ENCODE measurements at places on chromosomes 12 and 14.
A peak's percentile ranks its signal among the peaks of the same experiment; 100 is the strongest.

DNA sequence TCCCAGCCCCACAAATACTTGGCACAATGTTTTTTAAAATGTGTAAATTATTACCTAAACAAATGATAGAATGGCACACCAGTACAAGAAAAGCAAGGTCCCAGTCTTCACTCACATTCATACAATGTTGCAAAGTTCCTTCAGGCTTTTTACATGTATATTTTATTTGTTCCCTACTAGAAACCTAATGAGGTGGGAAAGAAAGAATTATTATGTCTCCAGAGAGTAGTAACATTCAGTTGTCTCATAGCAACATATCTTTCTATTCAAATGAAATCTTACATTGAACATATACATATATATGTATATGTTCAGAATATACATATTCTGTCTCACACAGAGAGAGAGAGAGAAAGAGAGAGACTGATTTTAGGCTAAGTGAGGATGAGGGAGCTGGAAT lies 85.2 kb downstream of the PLCZ1 start:
- DNase-seq: no peak

GRCh38 chr12:53561590-53561953 lies 54.3 kb upstream of the NPFF start:
- DNase-seq: peak; percentile 84

DNA sequence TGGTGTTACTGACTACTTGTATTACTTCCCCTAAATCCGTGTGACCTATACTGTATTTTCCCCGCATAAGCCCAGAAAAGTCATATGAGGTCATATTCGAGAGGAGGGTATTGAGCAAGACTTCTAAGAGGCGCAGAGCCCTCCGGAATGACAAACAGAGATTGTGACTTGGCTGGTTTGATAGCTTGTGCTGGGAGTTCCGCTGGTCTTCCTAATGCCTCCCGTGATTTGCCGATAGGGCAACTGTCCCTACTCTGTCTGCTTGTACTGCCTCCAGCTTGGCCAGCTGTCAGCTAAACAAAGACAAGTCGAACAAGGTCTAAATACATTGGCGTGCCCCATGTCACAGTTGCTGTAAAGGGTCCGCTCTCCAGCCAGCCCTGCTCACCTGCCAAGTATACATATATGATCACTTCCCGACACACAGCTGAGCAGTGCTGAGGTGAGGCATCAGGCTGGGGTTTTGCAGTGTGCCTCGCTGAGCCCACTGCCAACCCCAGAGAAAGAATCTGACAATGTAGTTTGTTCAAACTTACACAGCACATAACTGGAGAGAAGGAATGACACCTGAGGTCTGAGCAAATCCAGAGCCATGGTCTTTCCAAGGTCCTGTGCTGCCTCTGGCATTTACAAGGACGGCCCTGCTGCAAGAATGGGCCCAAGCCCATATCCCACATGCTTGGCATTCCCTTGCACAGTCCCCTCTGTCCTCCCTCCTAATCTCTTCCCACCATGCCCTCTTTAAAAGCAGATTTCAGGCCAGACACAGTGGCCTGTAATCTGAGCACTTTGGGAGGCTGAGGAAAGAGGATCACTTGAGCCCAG lies 23.7 kb downstream of the LGMN start:
- no peak for DNase-seq

DNA sequence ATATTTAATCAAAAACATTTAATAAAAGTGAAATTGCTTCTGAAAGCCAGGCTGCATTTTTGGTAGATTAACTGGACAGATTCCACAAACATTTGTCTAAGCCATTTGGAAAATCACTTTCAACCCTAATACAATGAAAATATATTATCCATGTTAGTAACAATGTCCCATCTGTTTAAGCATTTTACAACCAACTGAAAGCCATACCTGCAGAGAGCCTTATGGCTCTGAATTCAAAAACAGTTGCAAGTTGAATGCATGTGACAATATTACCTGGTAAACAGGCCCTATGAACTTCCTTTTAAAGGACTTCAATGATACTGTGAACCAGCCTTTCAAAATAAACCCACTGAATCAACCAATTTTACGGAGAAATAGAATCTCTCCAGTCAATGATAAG lies 468.1 kb downstream of the BTG1 start:
- no peak for DNase-seq

- DNase-seq: no peak
These were observed 205.7 kb downstream of the ITPR2 start for GRCh38 chr12:26627335-26627734.

DNA sequence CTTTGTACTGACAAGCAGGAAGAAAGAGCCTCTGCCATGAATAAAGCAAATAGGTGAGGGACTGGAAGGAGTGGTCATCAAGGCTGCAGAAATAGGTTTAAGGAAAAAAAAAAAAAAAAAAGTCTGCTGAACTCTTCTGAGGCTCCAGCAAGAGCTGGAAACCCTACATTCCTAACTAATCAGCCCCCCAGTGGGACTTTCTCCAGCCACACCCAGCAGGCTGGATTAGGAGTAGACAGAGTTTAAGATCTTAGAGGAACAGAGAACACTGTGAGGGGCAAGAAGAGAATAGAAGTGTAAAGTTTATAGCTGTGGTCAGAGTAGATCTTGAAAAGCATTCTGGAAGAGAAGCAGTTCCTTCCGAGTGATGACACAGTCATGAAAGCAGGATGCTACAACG lies 66.4 kb downstream of the ATXN2 start:
- DNase-seq: no peak

Data from epithelial cell of esophagus (primary cell).